Fibroblast of skin of right biceps (primary cell): ENCODE measurements at places on chromosomes 16 and 17.

DNA sequence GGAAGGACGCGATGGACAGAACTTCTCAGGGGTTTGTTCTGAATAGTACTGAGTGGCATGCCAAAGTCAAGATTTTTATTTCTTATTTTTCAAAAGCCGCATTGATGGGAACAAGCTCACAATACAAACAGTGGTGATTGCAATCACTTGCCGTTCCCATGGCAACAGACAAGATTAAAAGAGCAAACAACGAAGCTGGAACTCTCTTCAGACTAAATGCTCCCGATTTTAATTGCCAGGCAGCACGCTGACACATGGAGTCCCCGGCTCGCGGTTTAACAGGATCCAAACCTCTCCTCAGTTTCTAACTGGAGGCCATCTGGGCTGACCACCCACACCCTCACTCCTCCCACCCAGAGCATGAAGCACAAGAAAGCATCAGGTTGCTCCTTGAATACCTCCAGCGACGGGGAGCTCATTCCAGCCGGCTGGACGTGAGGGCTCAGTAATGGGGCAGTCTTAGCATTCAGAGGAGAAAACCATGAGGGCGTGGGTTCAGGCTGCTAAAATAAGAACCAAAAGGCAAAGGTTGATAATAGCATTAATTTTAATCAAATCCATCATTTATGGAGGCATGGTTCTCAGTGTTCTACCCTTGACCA, 41.5 kb downstream of the AIPL1 start:
- DNase-seq = no peak

GRCh38 chr17:57860414-57860999, 10.7 kb upstream of the MRPS23 start:
- no peak for DNase-seq

GRCh38 chr17:58388302-58389190, 28.8 kb downstream of the RNF43 start:
- DNase-seq = no peak

DNA sequence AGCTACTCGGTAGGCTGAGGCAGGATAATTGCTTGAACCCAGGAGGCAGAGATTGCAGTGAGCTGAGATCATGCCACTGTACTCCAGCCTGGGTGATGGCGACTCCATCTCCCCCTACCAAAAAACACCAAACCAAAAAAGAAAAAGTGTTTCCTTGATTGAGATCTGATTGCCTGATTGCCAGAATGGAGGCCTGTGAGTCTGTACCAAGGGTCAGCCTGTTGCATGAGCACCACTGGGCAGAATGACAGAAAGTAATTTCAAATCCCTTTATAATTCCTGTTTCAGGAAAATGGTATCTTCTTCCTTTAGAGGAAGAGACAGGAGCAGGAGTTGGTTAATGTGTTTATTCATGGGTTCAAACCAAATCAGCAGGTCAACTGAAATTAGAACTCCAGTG, 8.5 kb downstream of the UBN1 start:
- DNase-seq = no peak

- DNase-seq = no peak
Observed at GRCh38 chr17:59374612-59375011, 43.2 kb downstream of the YPEL2 start.

DNA sequence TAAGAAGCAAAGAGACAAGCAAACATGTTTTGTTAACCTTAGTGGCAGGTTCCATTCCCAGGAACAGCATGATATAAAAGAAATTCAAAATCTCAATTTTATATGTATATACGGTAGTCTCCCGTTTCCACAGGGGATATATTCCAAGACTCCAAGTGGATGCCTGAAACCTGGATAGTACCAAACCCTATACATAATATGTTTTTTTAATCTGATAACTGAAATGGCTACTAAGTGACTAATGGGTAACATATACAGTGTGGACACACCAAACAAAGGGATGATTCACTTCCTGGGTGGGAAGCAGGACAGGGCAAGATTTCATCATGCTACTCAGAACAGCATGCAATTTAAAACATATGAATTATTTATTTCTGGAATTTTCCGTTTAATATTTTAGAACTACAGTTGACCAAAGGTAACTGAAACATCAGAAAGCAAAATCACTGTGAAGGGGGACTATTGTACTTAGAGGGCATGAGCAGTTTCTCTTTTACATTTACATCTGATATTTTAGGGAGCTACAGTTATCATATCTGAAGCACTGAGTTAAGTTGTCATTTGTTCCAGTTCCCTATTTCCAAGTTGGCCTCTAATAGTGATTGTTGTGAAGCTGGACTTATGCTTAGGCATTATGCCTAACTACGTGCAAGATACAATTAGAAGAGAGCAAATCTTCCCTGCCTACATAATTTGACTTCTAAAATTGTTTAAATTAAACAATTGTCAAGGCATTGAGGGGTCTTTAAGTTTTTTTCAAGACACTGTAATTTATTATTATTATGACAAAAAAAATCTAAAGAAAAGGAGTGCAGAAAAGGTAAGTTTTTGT, 34.1 kb upstream of the ABCA6 start:
- DNase-seq = peak; percentile 78

DNA sequence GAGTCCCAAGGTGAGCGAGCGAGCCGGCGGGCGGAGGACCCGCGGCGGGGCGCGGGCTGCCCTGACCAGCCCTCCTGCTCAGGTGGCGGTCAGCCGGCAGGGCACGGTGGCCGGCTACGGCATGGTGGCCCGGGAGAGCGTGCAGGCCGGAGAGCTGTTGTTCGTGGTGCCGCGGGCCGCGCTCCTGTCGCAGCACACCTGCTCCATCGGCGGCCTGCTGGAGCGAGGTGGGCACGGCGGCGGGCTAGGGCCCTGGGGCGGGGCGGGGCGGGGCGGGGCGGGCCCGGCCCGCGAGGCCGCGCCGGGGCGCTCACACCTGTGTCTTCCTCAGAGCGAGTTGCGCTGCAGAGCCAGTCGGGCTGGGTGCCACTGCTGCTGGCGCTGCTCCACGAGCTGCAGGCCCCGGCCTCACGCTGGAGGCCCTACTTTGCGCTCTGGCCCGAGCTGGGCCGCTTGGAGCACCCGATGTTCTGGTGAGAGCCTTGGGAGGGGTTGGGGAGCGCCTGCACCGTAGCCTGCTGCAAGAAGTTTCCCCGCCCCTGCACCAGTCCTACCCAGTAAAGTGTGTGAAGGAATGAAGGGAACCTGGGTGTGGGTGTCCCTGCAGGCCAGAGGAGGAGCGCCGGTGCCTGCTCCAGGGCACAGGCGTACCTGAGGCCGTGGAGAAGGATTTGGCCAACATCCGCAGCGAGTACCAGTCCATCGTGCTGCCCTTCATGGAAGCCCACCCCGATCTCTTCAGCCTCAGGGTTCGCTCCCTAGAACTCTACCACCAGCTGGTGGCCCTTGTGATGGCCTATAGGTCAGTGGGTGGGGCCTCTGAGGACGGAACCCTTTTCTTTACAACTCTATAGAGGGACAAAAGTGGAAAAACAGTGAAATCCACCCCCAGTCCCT, 802 bp downstream of the SETD6 start:
- DNase-seq = no peak

DNA sequence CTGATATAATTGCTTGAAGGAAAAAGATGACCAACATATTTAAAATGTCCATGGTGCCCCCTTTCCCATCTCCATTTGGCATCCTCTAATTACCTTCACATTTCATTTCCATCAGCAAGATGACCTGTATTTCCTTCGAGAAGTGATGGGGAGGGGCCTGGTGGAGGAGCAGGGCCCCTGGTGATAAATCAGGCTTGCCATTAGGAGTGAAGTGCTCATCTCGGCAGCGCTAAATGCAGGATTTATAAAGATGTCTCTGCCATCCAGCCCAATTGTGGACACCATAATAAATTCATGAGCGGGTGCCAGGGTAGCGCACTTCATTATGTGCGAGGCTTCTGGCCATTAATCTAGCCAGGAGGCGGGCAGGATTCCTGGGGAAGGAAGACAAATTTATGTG, 101.5 kb upstream of the IRX6 start:
- DNase-seq = no peak

DNA sequence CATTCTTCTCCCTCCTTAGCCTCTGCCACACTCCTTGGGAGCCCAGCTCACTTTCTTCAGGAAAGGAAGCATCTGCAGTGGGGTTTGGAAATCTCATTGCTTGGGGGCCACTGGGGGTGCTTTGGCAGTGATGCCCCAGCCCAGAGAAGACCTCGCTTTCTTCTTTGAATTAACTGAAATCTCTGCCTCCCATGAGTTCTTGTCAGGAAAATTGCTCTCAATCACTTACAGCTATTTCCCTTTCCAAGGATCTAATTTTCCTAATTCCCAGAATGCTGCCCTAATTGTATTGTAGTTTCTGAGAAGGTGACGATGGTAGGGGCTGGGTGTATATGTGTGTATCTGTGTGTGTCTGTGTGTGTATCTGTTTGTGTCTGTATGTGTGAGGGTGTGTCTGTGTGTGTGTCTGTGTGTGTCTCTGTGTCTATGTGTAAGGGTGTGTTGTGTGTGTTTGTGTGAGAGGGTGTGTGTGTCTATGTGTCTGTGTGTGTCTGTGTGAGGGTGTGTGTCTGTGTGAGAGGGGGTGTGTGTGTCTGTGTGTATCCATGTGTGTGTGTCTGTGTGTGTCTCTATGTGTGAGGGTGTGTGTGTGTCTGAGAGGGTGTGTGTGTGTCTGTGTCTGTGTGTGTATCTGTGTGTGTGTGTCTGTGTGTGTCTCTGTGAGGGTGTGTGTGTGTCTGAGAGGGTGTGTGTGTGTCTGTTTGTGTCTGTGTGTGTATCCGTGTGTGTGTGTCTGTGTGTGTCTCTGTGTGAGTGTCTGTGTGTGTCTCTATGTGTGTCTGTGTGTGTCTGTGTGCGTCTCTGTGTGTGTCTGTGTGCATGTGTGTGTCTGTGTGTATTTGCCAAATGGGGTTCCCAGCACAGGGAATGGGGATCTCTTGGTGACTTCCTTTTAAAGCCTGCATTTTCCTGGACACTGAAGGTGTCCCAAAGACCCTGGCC, 83.5 kb upstream of the DNAJA2 start:
- no peak for DNase-seq

- DNase-seq = no peak
Observed at GRCh38 chr17:80277751-80278671, 17.4 kb downstream of the RNF213 start.

- DNase-seq = no peak
Observed at GRCh38 chr17:81114351-81115093, 50.8 kb upstream of the PVALEF start.
